ENCODE measurements at places on chromosomes 12 and 14.
A peak's percentile ranks its signal among the peaks of the same experiment; 100 is the strongest.

GRCh38 chr14:68405961-68406360, 386.9 kb downstream of the ZFP36L1 start:
- DNase-seq, result no peak

GRCh38 chr14:104359301-104359968, 220.1 kb upstream of the C14orf180 start:
- DNase-seq, result no peak

DNA sequence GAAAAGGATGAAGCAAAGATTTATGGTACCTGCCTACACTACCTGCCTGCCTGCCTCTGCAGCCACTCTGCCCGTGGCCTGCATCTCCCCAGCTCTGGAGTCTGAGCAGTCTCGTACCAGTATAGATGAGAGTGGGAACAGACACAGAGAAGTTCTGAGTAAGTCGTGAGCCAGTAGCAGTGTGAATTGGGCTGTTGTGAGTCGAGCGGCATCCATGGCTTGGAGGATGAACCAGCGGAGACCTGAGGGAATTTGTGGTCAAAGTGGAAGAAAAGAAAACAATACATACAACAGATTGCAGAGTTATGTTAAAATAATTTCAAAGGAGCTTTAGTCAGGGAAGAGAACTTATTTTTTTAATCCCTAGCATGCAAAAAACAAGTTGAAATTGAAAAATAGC, 25.3 kb downstream of the C2CD5 start:
- no peak for DNase-seq

- DNase-seq, result no peak
Measured at GRCh38 chr14:35519986-35520385, 14.0 kb upstream of the INSM2 start.

GRCh38 chr14:100314724-100315123, 8.4 kb upstream of the SLC25A47 start:
- no peak for DNase-seq

GRCh38 chr12:92899386-92900001, 29.6 kb downstream of the EEA1 start:
- no peak for DNase-seq

- DNase-seq, result no peak
Measured at GRCh38 chr12:54421175-54421878, 2.3 kb upstream of the ITGA5 start.

- no peak for DNase-seq
Measured at GRCh38 chr14:49314737-49315136, 271.4 kb downstream of the RPS29 start.

DNA sequence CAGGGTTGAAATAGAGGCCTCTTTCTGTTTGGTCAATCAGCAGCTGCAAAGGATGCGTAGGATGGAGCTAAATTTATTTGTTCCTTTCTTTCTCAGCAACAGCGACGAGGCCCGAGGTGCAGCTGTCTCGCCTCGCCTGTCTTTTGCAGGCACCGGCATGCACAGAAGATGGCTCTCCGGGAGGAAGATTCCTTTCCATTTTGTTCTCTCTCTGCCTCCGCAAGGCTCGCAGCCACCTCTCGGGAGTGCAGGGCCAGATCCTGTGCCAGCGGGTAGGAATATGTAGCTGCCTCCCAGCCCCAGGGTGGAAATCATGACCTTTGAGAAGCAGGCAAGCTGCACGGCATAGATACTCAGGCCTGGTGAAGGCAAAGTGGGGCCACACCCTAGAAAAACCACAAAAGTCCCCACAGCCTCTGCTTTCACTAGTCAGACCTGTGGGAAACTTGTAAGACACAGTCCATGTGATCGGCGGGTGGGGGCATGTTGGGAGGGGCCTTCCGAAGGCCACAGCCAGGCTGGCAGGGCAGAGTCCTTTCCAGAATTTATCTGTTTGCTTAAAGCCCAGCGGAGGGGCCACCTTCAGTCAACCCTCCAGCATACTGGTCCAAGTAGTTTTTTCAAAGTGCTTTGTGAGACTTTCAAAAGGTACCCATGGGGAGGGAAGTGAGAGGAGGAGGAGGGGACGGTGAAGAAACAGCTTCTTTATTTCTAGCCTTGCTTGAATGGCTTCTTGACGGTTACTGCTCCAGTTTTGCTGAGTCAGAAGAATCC, at the start of gene MAP1LC3B2:
MAP1LC3B2 (plus strand) TSS at position 220 of the 774 bp plus-strand sequence. CDS start 16,562 bp downstream, outside the sequence.
- DNase-seq, result peak; percentile 76

- no peak for DNase-seq
Measured at GRCh38 chr12:111222523-111222922, 146.4 kb downstream of the PHETA1 start.

DNA sequence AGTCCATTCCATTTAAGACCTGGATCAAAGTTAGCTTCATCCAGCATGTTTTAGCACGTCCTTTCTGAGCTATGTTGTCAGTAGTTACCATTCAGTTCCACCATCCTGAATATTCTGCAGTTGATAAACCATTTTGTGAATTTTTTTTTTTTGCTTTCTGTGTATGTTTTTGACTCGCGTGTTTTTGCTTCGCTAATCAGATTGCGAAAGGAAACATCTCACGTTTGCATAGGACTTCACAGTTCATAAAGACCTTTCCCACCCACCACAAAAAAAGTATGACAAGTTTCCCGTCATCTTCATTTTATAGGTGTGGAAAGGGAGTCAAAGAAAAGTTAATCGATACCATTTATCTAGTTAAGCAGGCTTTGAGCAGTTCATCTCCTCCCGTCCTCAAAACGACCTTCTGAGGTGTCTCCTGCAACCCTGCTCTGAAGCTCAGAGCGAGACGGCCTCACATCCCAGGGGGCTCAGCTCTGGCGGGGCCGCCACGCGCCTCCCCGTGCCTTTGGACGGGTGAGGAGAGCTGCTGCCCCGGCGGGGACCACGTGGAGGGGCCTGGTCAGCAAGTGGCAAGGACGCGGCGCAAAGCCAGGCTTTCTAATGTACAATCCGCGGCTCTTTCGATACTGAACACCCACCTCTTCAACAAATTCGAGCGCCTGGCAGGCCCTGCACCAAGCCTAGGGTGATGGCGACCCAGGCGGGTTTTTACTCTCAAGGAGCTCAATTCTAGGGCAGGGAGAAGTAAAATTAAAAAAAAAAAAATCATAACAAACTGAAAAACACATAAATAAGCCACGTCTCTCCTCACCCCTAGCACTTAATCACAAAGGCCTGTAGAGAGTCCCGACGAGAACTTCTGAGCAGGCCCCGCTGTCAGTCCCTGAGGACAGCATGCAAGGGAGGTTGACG, 988 bp upstream of the TMEM263 start:
- DNase-seq, result peak; percentile 9

DNA sequence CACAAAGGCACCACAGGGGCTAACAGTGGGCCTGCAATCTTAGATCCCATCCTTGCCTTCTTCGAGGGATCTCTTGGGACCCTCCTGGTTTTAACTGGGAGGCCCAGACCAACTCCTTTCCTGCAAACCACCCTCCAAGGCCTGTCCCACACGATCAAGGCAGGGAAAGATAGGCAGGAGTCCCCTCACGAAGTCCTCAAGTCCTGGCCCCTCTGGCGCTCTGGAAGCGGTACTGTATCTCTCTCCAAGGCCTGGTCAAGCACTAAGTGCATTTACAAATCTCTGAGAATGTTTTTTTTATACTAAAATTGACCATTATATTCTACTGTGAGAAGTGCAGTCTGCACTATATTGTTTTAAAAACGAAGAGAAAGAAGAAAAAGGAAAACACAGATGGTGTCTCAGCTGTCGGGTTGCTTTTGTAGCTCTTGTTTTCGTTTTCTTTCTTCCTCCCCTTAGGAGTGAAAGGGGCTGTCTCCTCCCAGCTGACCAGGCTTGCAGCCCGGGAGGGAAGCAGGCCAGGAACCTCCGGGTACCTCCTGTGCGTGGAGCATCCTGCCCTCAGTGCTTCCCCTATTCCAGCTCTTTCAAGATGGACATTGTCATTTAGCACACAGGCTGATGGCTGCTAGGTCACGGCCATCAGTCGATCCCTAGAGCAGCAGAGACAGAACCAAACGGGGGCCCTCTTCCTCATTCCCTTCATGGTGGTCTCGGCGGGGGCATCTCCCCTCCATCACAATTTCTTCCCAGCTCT, 56.7 kb downstream of the FAM222A start:
- DNase-seq, result no peak

DNA sequence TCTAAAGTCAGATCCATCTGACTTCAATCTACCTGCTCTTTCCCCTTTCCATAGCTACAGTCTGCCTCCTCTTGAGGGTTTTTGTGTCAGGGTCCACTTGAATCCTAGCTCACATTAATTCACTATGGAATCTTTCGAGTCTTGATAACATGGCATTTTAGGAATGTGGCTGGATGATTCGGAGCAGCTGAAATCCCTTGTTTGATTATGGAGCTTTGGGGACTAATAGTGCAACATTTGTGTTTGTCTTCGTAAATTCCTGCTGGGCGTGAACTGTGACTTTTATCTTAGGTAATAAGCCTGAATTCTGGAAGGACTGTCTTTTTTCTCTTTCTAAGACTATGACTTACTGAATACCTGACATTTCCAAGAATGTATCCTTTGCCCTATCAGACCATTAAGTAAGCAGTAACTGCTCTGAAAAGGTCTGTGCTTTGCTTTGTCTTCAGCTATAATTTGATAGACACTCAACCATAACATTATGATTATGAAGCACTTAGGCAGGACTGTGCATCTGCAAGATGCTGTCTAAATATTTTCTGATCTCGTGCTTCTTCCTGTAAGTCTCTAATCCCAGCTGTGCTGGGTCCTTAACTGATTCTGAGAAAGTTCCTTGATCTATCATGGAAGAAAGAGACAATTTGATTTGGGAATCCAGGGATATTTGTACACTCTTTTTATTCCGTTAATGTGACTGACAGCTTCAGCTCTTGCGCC, 19.0 kb upstream of the PELI2 start:
- no peak for DNase-seq

- no peak for DNase-seq
Measured at GRCh38 chr14:104290756-104291122, 152.4 kb downstream of the KIF26A start.

- no peak for DNase-seq
Measured at GRCh38 chr12:92294676-92295440, 149.2 kb upstream of the BTG1 start.

DNA sequence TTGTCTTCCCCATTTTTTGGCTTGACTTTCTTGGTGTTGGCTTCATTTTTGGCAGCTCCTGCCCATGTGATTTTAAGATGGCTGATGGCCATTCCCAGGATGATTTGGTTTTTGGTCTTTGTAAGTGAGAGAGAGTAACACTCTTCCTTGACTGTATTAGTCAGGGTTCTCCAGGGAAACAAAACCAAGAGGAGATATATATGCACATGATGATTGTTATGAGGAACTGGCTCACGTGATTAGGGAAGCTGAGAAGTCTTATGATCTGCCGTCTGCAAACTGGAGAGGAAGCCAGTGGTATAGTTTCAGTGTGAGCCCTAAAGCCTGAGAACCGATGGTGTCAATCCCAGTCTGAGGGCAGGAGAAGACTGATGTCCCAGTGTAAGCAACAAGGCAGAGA, 146.6 kb downstream of the NRXN3 start:
- DNase-seq, result no peak

- DNase-seq, result no peak
Measured at GRCh38 chr12:14846042-14846587, 2.8 kb upstream of the ART4 start.

- DNase-seq, result no peak
Measured at GRCh38 chr12:16603916-16604575, 1.9 kb downstream of the LMO3 start.

GRCh38 chr12:95949477-95950206, 6.5 kb downstream of the AMDHD1 start:
- DNase-seq, result no peak

- DNase-seq, result no peak
Measured at GRCh38 chr14:38207736-38208617, at the start of gene SSTR1. Gene SSTR1, plus strand, starts transcription at chr14:38207904. Its CDS starts 1,486 bp downstream, at chr14:38209390.

- DNase-seq, result no peak
Measured at GRCh38 chr14:51895375-51895774, 35.0 kb downstream of the GNG2 start.

DNA sequence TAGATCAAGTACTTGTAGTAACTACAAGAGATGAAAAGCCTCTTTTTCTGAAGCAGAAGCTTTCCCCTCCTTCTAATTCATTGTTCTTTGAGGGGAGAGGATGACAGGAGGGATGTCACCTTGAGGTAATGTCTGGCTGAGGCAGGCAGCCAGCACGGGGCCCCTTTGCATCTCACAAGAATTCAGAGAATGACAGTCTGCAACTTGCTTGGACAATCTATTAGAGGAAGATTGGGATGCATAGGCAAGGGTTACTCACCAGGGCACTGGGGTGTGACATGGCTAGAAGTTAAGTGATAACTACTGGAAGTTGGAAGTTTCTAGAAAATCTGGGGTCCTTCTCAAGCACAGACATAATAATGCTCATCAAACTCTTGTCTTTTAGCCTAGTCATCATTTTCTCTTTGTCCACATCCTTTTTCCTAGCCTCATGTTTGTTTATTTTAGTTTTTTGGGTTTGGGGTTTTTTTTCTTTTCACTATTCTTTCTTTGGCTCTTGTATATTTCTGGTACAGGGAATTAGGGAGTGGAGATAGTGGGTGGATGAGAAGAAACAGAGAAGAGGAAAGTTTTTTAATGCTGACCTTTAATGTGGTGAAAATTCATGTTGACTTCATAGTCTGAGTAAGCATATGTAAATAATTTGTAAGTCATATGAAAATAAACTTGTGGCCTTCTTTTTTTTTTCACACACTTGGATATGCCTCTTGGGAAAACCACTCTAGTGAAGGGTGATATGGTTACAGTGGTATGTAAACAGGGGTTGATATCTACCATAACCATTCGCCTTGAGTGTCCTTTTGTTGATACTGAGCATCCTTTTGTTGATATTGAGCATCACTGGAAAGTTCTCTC, 55.1 kb downstream of the TTLL5 start:
- DNase-seq, result no peak

GRCh38 chr14:61132336-61132735, 148.8 kb downstream of the TMEM30B start:
- no peak for DNase-seq

DNA sequence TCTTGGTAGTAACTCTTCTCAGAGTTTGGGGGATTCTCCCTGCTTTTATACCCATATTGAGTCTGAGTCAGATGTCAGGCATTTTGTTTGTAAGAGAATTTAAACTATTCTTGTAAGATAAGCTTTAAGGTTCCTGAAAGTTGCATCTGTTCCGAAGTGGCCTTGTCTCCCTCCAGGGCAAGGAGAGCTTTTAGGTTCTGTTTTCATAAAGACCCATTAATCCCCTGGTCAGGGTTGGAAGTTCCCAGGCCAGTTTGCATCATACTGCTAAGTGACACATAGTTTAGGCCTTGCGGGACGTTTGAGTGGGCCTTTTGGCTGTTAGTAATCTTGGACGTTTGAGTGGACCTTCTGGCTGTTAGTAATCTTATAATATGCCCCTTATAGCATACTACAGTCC, 396.7 kb downstream of the NPAS3 start:
- DNase-seq, result no peak

DNA sequence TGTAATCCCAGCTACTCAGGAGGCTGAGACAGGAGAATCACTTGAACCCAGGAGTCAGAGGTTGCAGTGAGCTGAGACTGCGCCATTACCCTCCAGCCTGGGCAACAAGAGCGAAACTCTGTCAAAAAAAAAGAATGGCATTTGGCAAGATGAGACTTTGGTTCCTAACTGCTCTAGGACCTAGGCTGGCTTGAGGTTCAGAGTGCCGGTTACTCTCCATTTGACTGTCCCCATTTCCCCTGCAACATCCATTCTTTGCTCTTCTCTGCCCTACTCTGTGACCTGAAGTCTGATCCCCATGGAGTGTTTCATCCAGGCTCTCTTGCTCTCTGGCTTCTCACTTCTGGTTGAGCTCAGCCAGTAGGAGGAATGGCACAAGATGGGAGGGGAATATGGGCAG, 26.2 kb upstream of the PPP4R3A start:
- DNase-seq, result no peak

- no peak for DNase-seq
Measured at GRCh38 chr14:93033084-93033982, 82.4 kb downstream of the ITPK1 start.

GRCh38 chr14:61438860-61439765, 117.7 kb downstream of the PRKCH start:
- DNase-seq, result no peak
